ENCODE measurements at places on chromosomes 7 and 10.

DNA sequence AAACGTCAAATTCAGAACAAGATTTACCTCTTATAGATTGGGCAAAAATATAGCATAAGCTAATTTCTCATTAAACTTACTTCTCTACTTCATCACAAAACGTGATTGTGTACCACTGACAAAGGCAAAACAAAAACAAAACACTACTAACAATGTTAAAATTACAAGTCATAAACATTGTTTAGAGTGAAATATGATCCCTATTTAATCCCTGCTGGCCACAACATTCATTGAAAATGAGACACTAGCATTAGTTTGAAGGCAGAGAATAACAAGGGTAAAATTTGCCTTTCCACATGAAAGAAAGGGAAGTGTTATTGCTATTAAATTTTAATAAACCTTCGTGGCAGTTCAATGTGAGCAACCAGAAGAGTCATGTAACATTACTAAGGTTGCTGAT is 45.0 kb downstream of the SEMA3A start:
- DNase-seq: no peak

DNA sequence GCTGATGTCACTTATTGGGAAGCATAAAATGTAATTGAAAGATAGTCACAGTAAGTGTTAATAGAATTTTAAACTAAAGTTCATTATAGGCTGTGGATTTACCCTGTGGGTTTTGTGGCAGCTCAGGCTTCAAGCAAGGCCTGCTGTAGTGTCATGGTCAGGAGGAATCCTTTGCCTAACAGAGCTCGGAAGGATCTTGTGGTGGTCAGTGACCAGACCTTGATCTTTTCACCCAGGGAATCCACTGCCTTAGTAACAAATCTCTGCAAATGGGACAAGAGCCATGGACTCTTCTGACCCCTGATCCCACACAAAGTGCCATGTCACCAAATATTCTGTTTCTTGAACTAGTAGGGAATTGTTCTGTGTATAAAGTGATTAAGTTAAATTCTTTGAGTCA is 20.6 kb upstream of the HDAC9 start:
- no peak for DNase-seq

DNA sequence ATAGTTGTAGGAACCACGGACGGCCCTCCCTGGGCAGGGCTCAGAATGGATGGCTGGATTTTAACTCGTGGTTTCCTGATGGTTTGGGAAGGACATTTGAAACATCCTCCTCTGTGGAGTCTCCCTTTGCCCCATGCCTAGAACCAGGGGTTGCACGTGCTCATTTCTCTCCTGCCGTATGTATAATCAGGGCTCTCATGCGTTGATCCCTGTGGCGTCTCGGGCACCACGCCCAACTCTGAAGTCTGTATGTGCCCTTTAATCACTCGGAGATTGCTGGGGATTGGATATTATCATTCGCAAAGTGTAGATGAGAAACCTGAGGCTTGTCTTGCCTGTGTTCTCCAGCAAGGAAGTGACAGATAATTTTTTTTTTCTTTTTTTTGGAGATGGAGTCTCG is 257.1 kb downstream of the CAMK1D start:
- DNase-seq: no peak

DNA sequence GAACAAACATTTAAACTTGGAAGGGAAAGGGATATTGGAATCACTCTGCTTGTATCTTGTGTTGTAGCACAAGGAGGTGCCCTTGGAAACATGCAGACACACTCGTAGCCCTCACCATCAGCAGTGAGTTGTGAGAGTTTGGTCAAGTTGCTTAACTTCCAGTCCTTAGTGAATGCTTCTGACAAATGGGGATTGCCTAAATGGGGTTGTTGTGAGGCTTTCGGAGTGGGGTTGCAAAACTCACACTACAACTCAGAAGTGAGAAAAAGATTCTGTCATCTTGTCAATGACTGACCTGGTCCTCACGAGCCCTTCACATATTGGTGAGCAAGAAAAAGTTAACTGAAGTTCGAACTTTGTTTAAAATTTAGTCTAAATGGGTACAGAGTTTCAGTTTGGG is 29.0 kb upstream of the GSDME start:
- no peak for DNase-seq

DNA sequence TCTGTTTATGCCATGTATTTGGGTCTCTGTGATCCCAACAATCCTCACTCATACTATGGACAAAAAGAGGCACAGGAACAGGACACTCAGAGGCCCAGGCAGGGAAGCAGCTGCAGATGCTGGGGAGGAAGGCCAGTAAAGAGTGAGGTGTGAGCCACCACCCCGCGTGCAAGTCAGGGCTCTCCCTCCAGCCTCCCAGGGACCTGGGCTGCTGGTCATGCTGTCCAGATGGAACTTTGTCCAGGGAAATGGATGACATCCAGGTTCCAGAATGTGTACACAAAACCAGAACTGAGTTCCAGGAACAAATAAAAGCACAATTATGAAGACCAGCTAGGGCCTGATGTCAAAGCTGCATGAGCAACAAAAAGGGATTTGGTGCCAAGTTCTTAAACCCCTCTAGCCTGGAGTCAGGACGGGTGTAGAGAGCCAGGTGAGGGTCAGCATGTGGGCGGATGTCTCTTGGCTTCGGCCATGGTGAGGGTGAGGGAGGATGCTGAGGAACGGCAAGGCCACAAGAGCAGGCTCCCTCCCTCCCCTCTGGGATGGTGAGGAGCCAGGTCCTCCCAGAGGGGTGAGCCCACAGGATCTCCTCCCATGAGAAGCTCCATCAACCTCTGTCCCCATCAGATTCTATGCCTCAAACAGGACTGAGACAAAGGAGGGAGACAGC is 739.7 kb downstream of the PARD3 start:
- no peak for DNase-seq

- DNase-seq: no peak
These were observed 13.8 kb upstream of the ZCCHC24 start for GRCh38 chr10:79459243-79459642.

GRCh38 chr10:89304925-89305324 is 3.1 kb downstream of the IFIT2 start:
- DNase-seq: no peak

All from endothelial cell (in vitro differentiated cells).